Substantia nigra (tissue), 51 donors: ENCODE measurements at places on chromosomes 2 and 18.

DNA sequence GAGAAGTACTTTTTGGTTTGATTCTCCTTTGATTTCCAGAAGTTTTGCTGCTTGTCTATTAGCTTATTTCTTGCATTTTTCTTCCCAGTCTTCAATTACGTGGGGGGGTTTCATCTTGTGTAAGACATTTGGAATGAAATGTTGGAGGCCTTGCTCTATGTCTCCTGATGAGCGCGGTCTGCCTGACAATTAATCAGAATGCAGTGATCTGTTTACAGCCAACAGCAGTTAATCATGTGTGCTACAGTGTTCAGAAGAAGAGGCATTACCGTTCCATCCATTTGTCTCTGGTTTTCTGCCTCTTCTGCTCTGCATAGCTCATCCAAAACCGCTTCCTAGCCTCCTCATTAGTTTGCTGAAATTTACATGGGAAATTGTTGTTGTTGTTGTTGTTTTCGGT, 134.4 kb upstream of the ST6GAL2 start:
- no peak for DNase-seq

GRCh38 chr2:9150906-9151305, 55.7 kb upstream of the ASAP2 start:
- no peak for DNase-seq

DNA sequence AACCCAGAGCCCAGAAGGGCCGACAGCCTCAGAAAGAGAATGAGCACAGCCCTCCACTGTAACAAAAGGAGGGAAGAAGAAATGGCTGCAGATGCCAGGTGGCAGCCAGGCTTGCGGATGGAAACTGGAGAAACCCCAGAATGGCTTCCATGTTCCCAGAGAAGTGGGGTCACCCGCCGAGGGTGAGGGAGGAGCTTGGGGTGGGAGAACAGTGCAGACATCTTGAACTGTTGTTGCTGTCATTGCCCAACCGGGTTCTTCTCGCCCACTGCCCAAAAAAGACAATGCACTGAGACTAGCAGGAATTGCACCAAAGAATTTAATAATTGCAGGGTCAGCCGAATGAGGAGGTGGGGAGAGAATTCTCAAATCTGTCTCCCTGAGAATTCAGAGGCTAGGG, 223.2 kb upstream of the RAB6C start:
- no peak for DNase-seq

GRCh38 chr2:102190430-102191107, 3.7 kb downstream of the IL1RL2 start:
- no peak for DNase-seq

DNA sequence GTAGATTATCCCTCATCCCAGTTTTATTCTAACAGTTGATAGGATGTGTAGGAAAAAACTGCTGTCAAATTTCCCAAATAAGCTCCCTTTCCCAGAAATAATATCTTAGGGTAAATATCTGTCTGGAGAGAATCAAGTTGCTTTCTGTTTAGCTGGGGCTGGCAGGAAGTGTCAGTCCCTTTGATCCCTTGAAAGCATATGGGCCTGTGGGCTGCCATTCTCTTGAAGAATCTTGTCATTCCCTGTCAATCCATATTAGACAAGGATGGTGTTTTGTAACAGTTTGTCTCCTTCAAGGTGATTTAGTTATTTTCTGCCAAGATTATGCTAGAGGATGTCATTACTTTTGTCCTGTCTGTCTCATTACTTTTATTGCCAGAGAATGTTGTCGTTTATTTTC, 37.1 kb upstream of the UBE2E3 start:
- no peak for DNase-seq

- no peak for DNase-seq
Observed at GRCh38 chr2:201507725-201508124, 56.2 kb downstream of the STRADB start.

- DNase-seq, result no peak
Observed at GRCh38 chr2:236643480-236643879, 73.9 kb downstream of the ACKR3 start.

DNA sequence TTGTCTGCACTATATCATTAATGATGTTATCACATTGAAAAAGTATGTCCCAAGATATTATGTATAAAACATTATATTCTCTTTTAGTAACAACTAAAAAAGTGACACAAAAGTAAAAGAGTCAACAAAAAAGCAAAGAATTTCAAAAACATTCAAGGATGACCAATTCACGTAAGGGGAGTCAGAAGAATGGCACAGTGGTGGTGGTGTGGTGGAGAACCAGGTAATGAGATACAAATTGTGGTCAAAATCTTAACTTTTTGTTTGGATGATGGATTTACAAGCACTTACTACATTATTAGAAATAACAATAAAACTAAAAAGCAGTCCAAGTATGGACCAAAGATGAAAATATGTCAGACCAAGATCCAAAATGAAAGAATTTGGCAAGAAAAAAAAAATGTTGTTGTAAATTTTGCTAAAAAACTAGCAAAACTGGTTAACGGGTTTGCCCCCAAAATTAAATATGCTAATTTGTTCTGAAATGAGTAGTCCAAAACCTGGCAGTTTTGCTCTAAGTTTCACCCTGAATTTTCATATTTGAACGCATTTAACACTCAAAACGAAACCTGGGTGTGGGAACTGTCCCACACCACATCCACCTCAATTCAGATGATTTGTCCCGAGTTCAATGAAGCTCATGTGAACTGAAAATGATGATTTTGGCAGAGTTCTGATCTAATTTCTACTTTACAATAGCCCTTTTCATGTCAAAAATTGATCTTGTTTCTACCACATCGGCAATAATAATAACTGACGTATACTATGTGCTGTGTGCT, 135.8 kb downstream of the IKZF2 start:
- DNase-seq, result no peak

- DNase-seq, result no peak
Observed at GRCh38 chr2:210009896-210010295, 7.5 kb downstream of the RPE start.

- DNase-seq, result no peak
Observed at GRCh38 chr2:72965770-72966450, 48.6 kb downstream of the EMX1 start.

- no peak for DNase-seq
Observed at GRCh38 chr2:115129536-115129935, 687.1 kb downstream of the DPP10 start.

- DNase-seq, result no peak
Observed at GRCh38 chr2:96923810-96924774, 54.2 kb upstream of the SEMA4C start.

DNA sequence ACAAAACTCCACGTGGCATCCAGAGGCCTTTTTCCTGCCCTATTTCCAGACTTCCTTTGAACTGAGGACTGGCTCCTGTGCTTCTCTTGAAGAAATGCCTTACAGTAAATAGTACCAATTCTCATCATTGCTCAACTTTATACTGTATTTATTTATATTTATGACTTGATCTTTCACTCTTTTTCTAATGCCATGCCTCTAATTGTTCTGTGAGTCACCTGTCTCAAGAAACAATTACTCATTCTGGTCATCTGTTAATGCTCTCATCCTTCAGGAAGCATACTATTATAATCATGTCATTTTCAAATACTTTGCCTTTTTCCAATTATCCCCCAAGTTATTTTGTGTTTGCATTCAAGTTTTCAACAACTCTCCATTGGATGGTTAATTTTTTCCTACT, 85.9 kb downstream of the DCDC2C start:
- DNase-seq, result no peak

DNA sequence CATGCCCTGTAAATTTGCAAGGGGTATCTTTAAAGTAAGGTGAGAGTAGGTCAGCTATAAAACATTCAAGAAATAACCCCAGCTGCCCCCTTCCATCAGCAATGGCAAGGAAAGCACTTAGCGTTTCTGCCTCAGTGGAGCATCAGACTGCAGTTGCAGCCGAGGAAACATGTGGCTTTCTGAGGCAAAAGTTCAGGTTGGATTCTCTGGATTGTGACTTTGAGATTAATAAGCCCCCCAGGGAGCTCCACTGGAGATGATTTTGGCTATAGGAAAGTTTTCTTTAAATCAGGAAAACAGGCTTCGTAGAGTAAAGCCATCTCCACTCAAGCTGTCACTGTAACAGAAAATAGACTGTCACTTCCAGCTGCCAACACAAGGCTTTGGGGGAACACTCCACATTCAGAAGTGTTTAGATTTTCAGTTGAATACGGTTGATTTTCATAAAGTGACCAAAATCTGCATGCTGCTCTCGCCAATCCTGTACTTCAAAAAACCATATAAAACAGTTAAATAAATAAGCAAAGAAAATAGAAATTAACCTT, 15.3 kb upstream of the RIT2 start:
- no peak for DNase-seq

GRCh38 chr2:108575132-108575966, 41.1 kb downstream of the LIMS1 start:
- DNase-seq, result no peak

GRCh38 chr2:229686122-229686919, 28.0 kb downstream of the DNER start:
- no peak for DNase-seq

GRCh38 chr2:36889795-36890194, 76.5 kb downstream of the STRN start:
- DNase-seq, result no peak

DNA sequence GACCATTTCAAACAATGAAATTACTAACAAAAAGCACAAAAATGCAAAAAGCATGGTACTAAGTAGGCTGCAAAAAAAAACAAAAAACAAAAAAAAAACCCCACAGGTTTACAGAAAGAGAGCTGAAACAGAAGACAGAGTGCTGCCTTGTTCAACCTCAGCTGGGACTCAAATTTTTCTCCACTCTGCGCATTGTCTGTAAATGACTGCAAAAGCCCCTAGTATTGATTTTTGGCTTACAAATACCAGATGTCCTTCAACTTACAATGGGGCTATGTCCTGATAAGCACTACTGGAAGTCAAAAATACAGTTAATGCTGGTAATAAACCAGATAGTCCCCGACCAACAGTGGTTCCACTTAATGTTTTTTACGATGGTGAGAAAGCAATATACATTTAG, 42.2 kb downstream of the UBE2E3 start:
- DNase-seq, result no peak

GRCh38 chr18:29164020-29164706, 987.2 kb upstream of the CDH2 start:
- no peak for DNase-seq

DNA sequence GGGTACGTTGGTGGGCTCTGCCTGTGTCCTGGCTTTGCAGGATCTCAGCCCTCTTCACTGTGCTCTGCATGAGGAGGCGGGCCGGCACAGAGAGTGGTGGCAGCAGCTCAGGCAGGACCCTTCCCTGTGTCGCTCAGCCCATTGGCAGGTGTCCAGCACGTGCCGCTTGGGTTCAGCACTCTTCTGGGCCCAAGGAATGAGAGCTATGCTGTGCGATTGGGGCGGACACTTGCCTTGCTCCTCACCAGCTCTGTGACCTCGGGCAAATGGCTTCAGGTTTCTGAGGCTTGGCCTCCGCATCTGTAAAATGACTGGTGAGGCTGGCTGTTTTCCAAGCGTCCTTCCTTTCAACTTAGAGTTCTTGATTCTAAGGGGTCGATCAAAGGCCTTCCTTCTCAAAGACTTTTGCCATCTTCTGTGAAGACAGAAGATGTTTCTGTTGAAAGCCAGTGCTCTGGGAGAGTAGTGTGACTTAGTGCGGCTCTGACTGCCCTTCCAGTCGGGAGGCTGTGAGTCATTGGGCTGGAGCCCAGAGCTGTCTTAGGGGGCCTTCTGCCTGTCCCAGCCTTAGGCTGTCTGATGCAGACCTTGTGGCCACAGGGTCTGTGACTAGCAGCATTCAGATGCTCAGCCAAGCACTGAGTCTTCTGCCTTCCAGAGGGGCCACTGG, 35.6 kb downstream of the GLI2 start:
- no peak for DNase-seq

- no peak for DNase-seq
Observed at GRCh38 chr18:8623549-8624106, 14.4 kb downstream of the RAB12 start.

- no peak for DNase-seq
Observed at GRCh38 chr2:183536714-183537113, 412.5 kb downstream of the NUP35 start.

DNA sequence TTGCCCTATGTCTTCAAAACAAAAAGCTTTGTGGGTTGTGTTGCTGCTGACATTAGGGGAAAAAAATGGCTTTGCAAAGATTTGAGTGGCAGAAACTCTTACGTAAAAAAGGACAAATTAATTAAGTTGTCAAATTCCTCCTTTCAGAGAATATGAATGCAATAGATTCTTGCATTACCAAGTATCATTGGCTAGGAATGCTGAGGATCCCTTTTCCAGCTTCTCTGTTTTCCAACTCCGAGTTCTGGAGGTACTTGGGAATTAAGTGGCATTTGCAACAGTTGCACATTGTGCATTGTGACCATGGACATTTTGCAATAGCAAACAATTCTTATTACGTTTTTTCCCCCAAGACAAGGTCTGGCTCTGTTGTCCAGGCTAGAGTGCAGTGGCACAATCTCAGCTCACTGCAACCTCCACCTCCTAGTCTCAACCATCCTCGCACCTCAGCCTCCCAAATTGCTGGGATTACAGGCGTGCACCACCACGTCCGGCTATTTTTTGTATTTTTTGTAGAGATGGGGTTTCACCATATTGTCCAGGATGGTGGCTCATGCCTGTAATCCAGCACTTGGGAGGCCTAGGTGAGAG, 29.9 kb upstream of the PPP1CB start:
- DNase-seq, result no peak

DNA sequence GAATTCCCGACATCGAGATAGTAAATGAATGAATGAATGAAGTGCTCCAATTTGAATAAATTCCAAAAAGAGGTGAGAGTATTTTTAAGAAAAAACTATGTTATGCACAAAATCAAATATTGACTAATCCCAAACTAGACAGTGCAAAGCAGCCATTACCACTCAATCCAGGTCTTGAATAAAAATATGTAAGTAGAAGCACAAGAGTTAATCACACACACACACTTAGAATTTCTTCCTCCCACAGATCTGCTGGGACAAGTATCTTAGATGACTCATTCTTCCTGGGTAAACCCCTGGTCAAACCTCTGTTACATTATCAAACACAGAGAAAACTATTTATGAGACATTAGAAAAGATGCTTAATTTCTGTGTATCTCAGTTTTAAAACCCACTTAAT, 102.0 kb downstream of the PLA2R1 start:
- no peak for DNase-seq

DNA sequence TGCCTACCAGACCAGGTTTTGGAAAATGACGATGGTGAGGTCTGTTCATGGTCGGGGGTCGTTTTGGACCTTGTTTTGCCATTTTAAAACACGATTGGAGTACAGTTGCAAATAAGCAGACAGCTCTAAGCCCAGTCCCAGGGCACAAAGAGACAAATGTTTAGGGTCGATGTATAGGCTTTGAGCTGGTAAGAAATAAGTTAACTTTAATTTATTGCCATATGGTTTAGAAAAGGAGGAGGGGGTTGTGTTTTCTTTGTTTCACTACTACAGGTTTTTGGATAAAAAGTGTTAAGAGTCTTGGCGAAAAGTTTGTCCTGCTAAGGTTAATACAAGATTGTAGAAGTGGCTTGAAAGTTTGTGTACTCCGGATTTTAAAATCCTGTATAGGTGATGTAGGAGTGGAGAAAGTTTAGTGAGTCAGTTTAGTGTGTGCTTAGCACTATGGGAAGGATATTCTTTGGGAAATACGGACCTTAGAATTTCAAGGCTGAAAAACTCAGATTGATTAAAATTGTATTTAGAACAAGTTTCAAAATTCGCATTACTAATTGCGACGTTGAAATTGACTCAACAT, 1.3 kb downstream of the KCMF1 start:
- DNase-seq, result no peak

- no peak for DNase-seq
Observed at GRCh38 chr2:39179974-39180960, 59.4 kb upstream of the SOS1 start.

- DNase-seq, result no peak
Observed at GRCh38 chr2:12051831-12052230, 305.4 kb downstream of the LPIN1 start.
